Activated naive CD4-positive, alpha-beta T cell treated with anti-CD3 and anti-CD28 coated beads, Interleukin-2, amount 10 ng/mL, durations not matched to agents 7 days and 5 days (primary cell): ENCODE measurements at places on chromosomes 3 and 15.
A peak's percentile ranks its signal among the peaks of the same experiment; 100 is the strongest.

DNA sequence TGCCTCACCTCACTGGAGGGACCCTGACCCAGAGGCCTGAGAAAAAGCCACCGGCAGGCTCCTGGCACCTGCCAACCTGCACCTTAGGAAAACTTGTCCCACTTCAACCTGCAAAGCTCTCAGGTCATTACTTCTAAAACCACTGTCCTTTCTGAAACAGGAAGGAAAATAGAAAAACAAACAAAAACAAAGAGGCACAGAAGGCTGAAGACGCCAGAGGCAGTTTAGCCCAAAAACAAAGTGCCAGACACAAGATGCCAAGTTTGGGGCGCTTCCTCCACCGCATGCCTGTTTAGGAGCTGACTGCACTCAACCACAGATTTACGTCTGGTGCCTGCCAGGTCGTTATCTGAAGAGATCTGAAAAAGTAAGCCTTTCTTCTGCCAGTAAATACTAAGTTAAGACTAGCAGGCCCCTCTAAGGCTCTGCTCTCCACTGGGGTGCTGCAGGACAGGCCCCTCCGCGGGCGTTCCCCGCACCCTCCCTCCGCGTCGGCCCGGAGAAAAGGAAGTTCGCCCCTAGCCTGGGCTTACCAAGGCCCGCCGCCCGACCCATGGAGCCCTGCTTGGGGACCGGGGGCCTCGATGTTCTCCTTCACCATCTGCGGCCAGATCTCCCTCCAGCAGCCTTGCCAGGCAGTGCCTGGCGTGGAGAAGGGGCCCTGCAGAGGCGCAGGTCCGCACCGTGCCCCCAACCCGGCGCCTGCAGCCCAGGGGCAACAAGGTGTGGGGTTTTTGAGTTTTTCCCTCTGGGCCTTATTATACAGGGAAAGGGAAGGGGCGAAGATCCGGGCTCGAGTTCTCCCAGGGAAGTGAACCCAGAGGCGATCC, 1.3 kb downstream of the GOLGA8A start:
- DNase-seq, result peak; percentile 21

DNA sequence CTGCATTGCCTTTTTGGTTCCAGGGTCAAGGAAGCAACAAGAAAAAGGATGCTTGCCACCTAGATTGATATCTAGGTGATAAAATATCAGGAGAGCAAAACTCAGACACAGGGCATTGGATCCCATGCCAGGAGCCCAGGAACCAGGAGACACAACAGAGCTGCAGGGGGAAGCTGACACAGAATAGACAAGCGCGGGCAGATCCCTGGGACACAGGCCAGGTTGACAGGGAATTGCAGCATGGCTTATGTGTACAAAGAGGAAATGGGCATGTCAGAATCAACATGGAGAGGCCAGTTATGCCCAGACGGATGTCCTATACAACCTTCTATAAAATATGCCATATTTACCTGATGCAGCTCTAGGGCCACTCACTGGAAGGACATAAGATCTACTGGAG, 84.2 kb downstream of the SEMA6D start:
- no peak for DNase-seq

DNA sequence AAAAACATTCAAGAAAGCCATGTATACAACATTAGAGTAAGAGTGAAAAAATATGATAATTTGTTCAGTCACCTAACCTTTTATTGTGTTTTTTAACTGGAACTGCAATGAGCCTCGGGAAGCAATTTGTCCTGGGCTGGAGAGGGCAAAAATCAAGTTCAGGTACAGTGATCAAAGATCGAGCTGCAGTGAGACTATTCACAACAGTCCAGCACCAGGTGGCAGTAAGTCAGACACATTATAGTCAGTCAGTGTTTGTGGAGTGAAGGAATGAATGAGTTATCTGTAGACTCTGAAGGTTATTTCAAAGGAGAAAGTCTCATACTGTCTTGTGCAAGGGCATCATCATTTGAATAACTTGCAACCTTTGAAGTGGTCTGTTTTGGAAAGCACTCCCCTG, 116.6 kb downstream of the CHDH start:
- DNase-seq, result no peak

GRCh38 chr3:69716119-69716518, 23.1 kb upstream of the MITF start:
- no peak for DNase-seq

GRCh38 chr3:70149714-70150400, 150.3 kb downstream of the SAMMSON start:
- no peak for DNase-seq

GRCh38 chr3:3192286-3192675, 12.8 kb upstream of the CRBN start:
- DNase-seq, result no peak

GRCh38 chr3:167350245-167350862, 29.7 kb downstream of the ZBBX start:
- DNase-seq, result no peak
